Suprapubic skin (tissue), 4 donors: ENCODE measurements at places on chromosomes 6 and 20. TPM values are rescaled to one million over a fixed set of nuclear protein-coding genes. Genes with fewer than 3 reads are reported as not detected.
A peak's percentile ranks its signal among the peaks of the same experiment; 100 is the strongest.

The ACTL10 gene
- total RNA-seq, result 1.3 TPM

DNA sequence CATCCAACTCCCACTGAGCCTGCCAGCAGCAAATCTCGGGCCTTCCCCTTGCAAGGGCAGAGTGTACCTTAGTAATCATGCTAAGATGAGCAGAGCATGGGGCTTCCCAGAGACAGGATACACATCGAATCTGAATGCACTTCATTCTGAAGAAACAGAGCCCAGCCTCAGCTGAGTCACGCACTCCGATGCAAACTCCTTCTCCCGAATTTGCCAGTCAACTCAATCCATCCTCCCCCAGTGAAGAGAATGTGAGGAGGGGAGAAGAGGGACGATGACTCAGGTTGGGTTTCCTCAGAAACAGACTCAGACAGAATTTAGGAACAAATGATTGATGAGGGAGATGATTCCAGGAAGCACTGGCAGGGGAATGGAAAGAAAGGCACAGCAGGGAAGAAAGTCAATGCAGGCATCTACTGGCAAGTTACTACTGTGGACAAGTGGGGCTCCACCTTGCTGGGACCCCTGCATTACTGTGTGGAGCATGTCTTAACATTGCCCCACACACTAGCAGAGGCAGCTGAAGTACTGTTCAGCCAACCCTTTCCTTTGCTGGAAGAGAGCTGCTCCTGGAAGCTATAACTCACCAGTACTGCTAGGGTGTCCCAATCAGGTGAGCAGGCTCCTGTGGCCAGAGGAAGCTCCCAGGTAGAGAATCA is 251.6 kb downstream of the ADGB start:
- DNase-seq, result no peak

DNA sequence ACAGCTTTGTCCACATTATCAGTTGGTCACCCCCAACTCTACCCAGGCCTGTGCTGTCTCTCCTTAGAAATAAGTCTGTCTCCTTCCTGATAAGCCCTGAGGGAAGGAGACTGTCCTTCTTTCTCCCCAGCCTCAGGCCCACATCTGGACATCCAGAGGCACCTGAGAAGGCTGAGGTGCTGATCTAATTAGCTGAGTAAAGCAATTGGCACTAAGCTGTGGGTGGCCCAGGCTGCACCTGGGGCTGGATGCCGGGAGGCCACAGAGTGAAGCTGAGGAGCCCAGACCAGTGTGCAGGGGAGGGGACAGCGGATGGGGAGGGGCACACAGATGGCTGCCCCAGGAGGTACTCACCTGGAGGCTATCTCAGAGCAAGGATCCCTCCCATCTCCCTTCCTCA is 26.2 kb upstream of the BMP7 start:
- no peak for DNase-seq

DNA sequence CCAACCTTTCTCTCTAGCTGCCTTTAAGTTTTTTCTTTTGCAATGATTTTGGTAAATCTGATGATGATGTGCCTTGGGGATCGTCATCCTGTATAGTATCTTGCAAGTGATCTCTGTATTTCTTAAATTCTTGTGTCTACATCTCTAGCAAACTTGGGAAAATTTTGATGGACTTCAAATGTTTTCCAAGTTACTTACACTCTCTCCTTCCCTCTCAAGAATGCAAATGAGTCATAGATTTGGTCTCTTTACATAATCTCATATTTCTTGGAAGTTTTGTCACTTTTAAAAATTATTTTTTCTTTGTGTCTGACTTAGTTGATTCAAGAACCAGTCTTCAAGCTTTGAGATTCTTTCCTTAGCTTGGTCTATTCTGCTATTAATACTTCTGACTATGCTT is 176.4 kb downstream of the TBC1D32 start:
- no peak for DNase-seq

GRCh38 chr20:3436864-3437574 is 29.6 kb upstream of the DNAAF9 start:
- DNase-seq, result no peak

DNA sequence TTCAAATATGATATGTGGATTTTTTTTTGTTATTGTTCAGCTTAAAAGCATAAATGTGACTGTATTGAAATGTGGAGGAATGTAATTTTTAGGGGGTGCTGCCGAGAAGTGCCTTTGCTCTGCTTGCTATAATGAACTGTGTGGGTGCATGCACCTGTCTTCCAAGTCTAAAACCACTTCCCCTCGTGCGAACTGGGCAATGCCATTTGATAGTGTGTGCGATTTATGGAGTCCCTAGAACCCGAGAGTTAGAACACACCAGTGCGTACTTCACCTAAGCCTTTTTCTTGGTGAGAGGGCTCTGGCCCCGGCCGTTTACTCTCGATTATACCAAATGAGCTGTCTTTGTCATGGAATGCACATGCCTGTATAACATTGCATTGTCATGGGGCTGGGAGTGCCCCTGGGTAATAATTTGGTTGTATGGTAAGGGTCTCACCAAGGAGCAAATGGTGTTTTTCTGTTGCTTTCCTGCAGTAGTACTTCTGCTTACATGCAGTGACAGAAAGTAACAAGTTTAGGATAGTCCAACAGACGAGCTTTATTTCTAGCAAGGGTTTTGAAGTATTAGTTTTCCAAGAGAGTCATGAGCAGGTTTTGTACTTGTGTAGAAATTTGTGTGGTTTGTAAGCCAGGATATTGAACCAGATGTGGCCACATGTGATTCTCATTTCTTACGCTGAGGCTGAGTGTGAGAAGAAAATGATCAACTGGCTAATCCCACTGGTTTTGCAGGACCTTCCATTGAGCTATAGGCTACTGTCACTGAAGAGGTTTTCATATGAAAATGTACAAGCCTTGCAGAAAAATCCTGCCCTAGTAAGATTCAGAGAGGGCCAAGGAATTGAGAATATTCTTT is 172.4 kb downstream of the DTNBP1 start:
- no peak for DNase-seq

The DAAM2 gene
- total RNA-seq, result 12.6 TPM

GRCh38 chr20:43513372-43513930 is 6.0 kb downstream of the L3MBTL1 start:
- DNase-seq, result no peak

DNA sequence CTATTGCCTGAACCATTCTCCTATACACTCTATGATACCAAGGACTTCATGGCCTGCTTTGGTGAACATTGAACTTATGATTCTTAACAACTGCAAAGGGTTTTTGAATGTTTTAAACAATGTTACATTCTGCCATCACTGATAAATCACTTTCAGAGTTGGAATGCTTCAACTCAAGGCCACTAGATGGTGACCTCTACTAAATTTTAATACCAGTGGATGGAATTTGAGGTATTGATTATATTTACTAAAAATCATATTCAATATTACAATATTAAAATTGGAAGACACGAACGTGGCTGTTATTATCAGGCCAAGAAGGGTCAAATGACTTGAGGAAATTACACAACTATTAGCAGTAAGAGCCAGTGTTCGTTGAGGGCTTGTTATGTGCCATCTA is 18.6 kb downstream of the MYCT1 start:
- DNase-seq, result no peak

DNA sequence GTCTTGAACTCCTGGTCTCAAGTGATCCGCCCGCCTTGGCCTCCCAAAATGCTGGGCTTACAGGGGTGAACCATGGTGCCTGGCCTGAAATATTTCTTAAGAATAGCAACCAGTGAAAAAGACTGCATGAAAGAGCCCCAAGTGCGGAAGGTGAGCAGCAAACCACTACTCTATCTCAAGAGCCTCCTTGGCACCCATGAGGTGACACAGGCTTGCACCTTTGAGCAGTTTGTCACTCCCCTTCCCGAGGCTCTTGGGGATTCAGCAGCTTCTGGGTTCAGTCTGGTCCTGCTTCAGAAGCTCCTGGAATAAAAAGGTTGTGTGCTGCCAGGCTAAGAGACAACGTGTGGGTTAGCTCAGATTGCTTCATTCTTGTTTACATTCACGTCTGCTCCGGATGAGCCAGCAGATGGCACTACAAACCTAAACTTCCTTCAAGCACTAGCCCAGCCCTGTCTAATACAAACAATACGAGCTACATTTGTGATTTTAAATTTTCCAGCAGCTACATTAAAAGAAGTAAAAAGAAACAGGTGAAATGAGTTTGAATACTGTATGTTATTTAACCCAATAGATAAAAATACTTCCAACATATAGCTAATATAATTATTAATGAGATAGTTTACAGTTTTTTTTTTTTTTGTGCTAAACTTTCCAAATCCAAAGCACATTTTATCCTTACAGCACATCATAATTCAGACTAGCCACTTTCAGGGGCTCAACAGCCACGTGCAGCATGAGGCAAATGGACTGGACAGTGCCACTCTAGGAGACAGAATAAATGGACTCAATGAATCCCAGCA is 46.2 kb downstream of the GJA10 start:
- DNase-seq, result no peak

DNA sequence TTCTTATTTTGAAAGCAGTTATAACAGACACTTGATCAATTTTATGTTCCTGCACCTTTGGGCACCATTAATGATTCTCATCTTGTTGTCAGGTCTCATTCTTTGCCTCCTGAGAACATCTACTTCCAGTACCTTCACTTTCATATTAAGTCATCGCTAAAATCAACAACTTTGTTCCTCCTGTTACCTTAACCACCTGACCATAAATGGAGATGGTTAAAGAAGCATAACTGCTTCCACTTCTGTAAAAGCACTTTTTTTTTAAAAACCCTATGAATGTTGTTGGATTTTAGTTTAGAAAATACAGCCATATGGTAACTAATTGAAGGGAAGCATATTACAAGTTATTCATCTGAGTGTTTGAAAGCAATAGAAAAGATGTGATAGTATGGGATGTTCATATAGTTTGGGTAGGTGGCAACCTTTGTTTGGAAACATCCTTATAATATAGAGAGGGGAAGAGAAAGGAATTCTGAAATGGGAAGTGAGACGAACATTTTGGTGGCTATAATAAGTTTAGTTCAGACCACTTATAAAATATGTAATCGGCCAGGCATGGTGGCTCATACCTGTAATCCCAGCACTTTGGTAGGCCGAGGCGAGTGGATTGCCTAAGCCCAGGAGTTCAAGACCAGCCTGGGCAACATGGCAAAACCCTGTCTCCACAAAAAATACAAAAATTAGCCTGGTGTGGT is 53.9 kb downstream of the AFG1L start:
- no peak for DNase-seq

The MROH8 gene
- total RNA-seq, result 1.9 TPM

GRCh38 chr20:25000268-25000801 is 7.8 kb upstream of the APMAP start:
- peak; percentile 82 for DNase-seq

GRCh38 chr6:88982720-88983119 is 19.3 kb upstream of the RNGTT start:
- DNase-seq, result no peak

- DNase-seq, result no peak
Measured at GRCh38 chr6:144338474-144338873, 53.3 kb downstream of the UTRN start.

The PNPLA1 gene
- 36.8 TPM for total RNA-seq

DNA sequence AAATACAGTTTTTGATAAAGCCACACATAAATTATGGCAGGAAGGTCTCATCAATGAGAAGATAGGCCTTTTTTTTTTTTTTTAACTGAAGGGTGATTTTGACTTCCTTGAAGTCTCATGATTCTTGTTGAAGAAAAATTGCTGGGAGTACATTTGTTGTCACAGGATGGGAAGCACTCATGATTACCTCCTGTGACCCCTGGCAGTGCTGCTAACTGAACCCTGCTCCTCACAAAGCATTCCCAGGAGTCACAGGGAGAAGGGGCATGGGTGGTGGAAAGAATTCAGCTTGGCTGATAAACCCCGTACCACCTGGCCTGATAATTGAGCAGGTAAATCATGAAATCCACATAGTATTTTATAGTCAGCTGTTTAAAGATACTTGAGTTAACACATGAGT is 86.9 kb downstream of the CD109 start:
- no peak for DNase-seq

DNA sequence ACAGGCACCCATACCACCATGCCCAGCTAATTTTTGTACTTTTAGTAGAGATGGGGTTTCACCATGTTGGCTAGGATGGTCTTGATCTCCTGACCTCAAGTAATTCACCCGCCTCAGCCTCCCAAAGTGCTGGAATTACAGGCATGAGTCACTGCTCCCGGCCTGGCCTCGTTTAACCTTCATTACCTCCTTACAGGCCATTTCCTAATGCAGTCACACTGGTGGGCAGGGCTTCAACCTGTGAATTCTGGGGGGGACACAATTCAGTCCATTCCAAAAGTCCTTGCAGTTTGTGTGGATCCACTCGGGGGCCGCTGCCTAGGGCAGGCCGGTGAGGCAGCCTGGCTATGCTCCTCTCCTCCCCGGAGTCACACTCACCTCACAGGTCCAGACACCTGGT is 112.4 kb upstream of the SNX9 start:
- no peak for DNase-seq

The FRK gene
- 3.6 TPM for total RNA-seq

- no peak for DNase-seq
Measured at GRCh38 chr20:6298049-6298448, 175.2 kb upstream of the FERMT1 start.

DNA sequence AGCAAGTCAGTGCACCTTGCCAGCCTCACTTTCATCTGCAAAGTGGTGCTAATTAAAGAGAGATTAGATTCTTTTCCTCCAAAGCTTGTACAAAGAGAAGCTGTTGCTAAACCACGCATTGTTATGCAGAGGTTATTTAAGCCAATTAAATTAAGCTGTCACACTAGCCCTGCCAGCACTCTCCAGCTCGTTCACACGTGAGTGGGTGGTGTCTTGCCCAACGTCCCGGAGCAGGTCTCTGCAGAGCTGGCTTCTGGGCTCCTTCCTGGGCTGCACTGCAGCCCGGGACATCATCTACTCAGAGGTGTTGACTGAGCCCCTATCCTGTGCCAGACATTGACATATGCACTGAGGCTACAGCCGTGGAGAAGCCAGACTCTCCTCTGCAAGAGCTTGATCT is 401.6 kb upstream of the SULF2 start:
- no peak for DNase-seq

DNA sequence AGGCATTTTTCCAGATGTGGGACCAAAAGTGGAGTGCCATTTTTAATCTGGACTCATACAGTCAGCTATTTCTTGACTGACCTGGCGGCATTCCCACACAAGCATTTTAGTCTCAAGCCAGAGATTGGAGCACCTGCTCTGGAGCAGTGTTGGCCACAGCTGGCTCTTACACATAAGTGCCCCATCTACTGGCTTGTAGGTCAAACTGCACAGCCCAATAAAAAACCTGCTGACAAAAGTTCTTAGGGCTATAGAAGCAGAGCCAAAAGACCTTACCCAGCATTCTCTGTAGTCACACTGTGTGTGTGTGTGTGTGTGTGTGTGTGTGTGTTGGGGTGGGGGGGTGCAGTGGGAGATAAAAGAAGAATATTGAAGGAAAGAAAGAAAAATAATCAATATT is 38.6 kb upstream of the SENP6 start:
- no peak for DNase-seq

The FAXC gene
- total RNA-seq, result 4.2 TPM

The CDSN gene
- 16.3 TPM for total RNA-seq

- DNase-seq, result no peak
Measured at GRCh38 chr6:71486461-71486860, 197.8 kb downstream of the OGFRL1 start.

The BPI gene
- not detected for total RNA-seq

The LAMA2 gene
- total RNA-seq, result 26.0 TPM
